ENCODE measurements at places on chromosomes 7 and 10.
A peak's percentile ranks its signal among the peaks of the same experiment; 100 is the strongest.

GRCh38 chr10:49252313-49253034, 46.5 kb upstream of the C10orf71 start:
- no peak for DNase-seq

DNA sequence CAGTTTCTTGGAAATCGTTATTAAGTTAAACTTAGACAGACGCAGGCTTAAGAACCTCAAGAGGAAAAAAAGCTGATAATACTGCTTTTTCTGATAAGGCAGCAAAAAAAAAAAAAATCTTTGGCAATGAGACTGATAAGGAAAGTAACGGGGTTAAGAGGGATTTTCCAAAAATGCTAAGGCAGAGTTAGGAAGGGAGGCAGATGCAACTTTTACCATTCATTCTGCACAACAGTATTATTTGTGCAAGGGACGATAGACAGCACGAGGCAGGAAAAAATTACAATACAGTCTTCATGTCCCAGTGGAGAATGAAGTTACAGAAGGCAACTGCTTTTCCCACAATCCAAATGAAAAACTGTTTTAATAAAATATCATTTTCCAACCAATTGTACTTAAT, 194.0 kb downstream of the DOCK4 start:
- DNase-seq: no peak

DNA sequence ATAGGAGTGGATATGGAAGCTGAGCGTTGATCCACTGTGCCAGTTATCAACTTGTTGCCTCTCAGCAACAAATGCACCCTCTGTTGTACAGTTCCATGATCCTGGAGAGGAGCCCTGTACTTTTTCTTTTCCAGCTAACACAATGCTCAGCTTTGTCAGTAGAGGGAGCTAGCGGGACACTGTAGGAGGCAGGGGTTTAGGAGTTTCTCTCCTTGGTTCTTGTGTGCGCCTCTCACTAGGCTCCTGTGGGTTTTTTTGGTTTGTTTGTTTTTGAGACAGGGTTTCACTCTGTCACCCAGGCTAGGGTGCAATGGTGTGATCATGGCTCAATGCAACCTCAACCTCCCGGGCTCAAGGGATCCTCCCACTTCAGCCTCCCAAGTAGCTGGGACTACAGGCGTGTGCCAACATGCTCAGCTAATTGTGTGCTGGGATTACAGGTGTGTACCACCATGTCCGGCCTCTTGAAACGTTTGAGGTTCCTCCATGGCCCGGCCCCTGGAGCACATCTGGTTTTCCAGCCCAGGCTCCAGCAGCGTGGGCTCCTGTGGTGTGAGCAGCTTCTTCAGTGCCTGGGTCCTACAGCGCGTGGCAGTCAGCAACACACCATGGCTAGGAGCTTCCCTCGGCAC, 12.0 kb upstream of the MARVELD1 start:
- DNase-seq: peak; percentile 73

GRCh38 chr7:9921326-9921725, 1052.3 kb upstream of the PHF14 start:
- DNase-seq: no peak

- no peak for DNase-seq
Measured at GRCh38 chr10:61355211-61355610, 98.0 kb downstream of the TMEM26 start.

- no peak for DNase-seq
Measured at GRCh38 chr7:155168597-155169480, 98.7 kb downstream of the HTR5A start.

DNA sequence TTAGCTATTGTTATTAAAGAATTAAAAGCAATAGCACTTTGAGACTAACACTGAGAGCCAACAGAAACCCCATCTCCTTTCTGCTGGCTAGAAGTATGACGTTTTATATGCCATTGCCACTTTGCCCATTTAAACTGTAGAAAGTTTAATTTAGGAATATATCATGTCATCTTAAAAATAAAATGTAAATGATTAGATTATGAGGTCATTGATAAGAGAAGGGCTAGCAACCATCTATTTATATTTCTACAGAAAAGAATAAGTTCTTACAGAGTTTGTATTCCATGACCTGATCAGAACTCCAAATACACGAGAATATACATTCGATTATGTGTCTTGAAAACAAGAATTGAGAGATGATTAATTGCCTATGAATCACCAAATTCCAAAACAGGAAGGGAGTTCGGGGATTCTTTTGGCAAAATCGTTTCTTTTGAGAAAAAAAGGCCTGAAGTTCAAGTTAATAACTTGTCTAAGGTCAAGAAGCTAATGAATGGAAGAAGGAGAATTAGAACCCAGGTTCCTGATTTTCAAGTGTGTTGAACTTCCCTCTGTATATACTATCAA, 227.0 kb downstream of the TRIL start:
- DNase-seq: no peak

GRCh38 chr10:85741626-85742300, 624.8 kb downstream of the GRID1 start:
- no peak for DNase-seq

DNA sequence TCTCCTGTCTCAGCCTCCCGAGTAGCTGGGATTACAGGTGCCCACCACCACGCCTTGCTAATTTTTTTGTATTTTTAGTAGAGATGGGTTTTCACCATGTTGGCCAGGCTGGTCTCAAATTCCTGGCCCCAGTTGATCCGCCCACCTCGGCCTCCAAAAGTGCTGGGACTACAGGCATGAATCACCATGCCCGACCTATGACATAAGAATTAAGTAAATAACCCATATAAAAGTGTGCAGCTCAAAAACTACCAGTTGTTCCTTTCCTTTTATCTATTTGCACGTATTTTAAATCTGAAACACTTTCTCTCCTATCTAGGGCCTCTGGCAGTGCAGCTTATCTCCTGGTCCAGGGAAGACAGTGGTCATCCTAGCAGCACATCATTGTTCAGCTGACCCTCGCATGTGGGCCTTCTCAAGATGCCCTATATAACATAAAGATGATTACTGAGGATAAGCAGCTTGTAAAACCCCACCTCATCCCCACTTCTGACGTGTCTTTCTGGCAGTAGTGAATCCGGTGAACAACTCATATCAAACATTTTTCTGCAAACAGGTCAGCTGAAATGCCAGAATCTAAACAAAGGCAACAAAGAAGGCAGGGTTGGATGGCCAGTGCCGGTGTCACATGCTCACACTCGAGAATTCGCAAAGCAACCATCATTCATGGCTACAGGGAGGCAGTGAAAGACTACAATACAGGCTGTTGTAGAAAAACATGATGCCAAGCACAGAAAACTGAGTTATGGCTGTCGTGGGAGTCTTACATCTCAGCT, 36.0 kb upstream of the KCNIP2 start:
- peak; percentile 4 for DNase-seq

DNA sequence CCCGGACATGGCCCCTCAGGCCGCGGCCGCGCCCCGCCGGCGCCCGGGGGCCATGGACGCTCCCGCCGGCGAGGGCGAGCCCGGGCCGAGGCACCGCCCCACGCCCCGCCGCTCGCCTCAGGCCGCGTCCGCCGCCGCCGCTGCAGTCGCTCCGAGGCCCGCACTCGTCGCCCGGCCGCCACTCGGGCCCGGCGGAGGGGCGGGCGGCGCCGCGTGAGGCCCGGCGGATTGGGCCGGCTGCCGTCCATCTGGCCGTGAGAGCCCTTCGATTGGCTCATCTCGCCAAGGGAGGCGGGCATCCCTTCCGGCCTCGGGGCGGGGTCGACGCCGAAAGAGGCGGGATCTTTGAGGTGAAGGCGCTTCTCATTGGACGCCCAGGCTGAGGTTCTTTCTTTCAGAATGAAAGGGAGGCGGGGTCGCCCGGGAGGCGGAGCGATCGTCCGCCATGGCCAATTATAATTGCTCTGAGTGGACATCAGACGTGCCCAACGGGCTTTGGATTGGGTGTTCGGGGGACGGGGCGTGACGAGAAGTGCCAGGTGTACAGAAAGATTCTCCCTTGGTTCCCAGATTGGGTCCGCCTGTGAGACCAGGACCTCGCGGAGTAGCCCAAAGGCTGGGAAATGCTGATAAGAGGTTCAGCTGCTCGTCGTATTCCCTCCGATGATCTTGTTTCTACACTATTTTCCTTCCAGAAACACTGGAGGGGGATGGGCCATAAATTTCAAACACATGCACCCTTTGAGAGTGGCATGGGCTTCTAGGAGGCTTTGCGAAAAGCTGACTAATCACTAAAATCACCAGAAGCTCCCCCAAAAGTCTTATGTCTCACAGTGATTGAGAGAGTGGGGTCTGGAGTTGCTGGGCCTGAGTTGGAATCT, at the start of gene GNA12:
Gene GNA12, minus strand, starts transcription at position 156 of the 881 bp plus-strand sequence. Its CDS starts 147 bp downstream, at position 9.
- peak; percentile 100 for DNase-seq

- DNase-seq: no peak
Measured at GRCh38 chr7:33918438-33919143, 13.3 kb downstream of the BMPER start.

DNA sequence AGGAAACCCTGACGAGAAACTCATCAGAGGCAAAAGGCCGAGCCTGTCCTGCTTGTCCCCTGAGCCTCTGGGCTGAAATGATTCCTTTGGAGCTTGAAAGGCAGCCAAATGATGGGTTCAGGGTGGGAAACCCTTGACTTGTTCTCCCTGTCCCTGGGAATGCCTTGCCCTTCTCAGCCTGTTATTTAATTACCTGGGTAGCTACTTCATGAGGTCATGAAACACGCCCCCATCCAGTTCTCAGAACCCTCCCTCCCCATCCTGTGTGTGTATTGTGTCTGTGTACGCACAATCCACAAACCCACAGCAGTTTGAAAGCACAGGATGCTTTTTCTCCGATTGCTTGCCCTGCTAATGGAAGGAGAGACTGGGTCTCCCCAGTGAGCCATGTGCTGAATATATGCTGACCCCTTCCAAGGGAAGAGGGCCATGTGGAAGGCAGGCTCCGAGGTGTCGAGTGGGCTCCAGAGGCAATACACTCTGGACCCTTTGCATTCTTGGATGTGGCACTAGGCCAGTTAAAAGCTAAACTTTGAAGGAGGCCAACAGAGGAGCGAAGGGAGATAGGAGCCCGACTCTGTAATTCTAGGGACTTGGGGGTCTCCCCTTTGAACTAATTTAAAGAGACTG, 10.6 kb downstream of the DUSP5 start:
- DNase-seq: no peak

GRCh38 chr7:111508387-111508786, 53.9 kb downstream of the IMMP2L start:
- no peak for DNase-seq

DNA sequence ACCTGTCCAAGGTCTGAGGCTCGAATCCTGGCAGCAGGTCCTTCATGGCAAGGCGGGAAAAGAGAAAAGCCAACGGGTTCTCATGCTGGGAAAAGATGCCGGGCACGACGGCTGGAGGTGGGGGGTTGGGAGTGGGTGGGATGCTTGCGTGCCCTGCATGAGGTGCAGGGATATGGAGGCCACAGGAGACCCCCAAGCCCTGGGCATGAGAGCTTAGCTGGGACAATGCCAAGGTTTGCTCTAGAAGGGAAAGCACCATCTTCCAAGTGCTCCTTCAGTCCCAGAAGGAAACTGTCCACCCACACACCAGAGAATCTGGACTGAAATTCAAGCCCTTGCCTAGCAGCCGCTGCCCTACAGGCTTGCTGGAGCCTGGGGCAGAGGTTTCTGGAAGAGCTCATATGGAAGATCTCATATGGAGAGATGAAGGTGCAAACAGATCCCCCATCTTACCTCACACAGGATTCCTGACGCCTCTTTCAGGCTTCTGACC, 64.3 kb downstream of the ZRANB1 start:
- DNase-seq: no peak

DNA sequence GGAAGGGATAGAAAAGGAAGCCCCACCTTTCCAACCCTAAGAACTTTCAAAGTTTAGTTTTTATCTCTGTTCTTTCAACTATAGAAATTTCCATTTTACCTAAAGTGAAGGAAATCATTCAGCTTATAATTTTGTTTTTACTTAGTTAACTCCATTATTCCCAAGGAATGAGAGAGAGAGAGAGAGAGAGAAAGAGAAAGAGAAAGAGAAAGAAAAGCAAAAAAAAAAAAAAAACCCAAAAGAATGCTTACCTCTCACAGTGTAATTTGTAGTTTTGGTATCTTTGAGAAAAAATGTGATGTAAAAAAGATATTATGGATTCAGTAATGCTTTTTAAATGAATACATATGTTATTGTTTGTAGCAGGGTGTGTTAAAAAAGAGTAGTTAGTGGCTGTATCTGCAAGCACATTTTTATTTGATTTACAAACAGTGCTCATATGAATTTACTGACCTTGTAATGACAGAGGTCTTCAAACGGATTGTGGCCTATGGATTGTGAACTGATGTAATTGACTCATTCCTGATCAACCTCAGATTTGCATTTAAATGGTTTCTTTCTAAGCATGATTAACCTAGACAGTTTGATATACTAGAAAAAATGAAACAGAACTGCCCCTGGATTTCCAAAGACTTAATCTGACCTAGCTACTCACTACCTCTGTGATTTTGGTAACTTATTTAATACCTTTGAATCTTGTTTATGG, 64.9 kb downstream of the LCOR start:
- DNase-seq: no peak

GRCh38 chr10:127059314-127059713, 137.1 kb downstream of the INSYN2A start:
- no peak for DNase-seq

- DNase-seq: no peak
Measured at GRCh38 chr10:108819302-108819701, 1104.0 kb downstream of the XPNPEP1 start.

DNA sequence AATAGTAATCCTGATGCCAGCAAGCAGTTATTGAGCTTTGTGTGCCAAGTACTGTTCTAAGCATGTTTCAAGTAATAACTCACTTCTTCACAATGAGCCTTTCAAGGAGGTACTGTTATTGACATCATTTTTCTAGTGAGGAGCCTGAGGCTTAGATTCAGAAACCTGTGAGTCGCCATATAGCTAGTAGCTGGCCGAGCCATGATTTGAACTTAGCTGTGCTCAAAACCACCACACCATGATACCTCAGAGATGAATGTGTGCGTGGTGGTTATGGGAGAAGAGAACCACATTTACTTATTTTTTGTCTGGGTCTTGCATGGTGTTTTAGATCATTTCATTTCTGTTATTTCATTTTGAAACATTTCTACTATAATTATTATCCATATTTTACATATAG, 578.9 kb downstream of the AUTS2 start:
- DNase-seq: no peak

- DNase-seq: peak; percentile 70
Measured at GRCh38 chr7:521221-522070, 1.8 kb upstream of the PDGFA start.

- no peak for DNase-seq
Measured at GRCh38 chr7:45873355-45873754, 473 bp upstream of the CCDC201 start.

DNA sequence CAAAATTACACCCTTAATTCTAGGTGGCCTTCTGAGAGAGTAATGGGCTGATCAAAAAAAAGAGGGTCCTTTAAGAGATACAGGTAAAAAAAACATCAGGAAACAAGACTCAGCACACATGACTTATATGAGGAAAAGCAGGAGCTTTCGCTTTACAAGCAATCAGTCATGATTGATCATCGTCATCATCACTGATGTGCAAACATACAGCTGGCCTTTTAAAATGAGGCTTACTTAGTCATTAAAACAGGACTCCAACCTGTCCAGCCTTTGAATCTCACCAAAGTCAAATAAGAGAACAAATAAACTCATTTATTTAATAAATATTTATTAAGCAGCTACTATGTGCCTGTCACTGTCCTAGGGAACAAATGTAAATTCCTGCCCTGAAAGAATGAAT, 255.3 kb downstream of the SKAP2 start:
- no peak for DNase-seq

- DNase-seq: no peak
Measured at GRCh38 chr10:43155221-43155620, 17.0 kb downstream of the CSGALNACT2 start.

Data from LoVo (cell line).